ENCODE measurements at places on chromosomes 12 and 14. TPM values are rescaled to one million over a fixed set of nuclear protein-coding genes. Genes with fewer than 3 reads are reported as not detected.
A peak's percentile ranks its signal among the peaks of the same experiment; 100 is the strongest.

GRCh38 chr14:105141026-105141425 lies 27.6 kb downstream of the JAG2 start:
- no peaks in the 10 kb centered on the region for H3K27me3 ChIP-seq
- no peak for DNase-seq
- H3K4me1 ChIP-seq: no peaks in the 10 kb centered on the region
- no peak overlapping the region for H3K4me3 ChIP-seq
- no peak overlapping the region for H3K27ac ChIP-seq
- H3K36me3 ChIP-seq: no peaks in the 10 kb centered on the region

POTEG gene
- total RNA-seq: 2.5 TPM

DNAI7 gene
- not detected for total RNA-seq

DNA sequence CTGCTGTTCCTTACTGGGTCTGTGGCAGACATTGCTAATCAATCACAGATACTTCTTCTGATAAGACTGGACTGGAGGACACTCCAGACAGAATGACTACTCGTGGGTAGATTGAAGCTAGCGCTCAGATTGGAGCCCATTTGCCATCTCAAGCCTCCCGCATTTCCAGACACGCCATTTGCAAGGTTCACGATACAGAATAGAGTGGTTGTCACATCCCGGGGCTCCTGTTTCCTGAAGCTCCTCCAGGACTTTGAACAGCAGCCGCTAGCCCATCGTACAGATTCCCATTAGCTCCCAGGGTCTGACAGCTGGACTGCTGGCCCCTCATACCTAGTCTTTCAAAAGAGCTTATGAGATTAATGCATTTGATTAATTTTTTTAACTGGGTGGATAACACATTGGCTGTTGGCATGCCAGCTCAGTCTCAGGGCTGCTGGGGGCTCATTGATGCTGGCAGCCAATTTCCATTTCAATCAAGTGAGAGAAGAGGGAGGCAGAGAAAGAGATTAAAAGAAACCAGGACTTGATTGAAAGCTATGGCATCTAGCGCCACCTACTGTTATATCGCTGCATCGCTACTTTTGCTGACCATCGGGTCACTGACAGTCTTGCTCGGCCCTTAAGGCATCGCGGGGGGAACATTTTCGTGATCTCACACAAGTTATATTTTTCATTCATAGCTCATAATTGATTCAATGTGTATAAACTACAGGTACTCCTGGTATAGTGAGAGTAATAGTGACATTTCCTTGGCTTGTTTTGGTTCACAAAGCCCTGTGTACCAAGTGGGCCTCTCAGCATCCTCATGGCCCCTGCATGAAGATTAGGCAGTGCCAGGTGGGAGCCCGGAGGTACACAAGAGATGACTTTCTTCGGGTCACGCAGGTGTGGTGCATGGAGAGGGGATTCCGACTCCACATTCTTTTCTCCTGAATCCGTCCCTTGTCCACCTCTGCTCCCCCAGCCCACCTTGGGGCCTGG lies 78.6 kb downstream of the CCDC60 start:
- no peak overlapping the region for H3K27ac ChIP-seq
- no peaks in the 10 kb centered on the region for H3K27me3 ChIP-seq
- no peak for DNase-seq

DNA sequence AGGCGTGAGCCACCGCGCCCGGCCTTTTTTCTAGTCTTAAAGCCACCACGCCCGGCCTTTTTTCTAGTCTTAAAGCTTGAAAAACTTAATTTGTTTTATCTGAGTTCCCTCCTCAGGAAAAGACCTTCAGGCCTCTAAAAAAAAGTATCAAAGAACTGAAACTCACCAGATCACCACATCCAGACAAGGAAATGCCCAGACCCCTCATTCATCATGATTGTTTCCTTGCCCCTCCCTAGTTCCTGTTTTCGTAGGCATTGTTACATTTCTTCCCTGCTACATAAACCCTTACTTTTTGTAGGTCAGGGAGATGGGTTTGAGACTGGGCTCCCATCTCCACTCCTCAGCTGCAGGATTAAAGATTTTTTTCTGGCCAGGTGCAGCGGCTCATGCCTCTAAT lies 21.1 kb upstream of the VWF start:
- H3K27me3 ChIP-seq: no peaks in the 10 kb centered on the region
- no peaks in the 10 kb centered on the region for H3K4me1 ChIP-seq
- no peak overlapping the region for H3K4me3 ChIP-seq
- no peak overlapping the region for H3K27ac ChIP-seq
- DNase-seq: no peak

- H3K36me3 ChIP-seq: no peaks in the 10 kb centered on the region
- H3K27ac ChIP-seq: no peak overlapping the region
- DNase-seq: no peak
- no peak overlapping the region for H3K4me3 ChIP-seq
- no peaks in the 10 kb centered on the region for H3K27me3 ChIP-seq
Observed at GRCh38 chr12:116294454-116295165, 17.1 kb upstream of the MED13L start.

SLC10A1 gene
- not detected for total RNA-seq

DNA sequence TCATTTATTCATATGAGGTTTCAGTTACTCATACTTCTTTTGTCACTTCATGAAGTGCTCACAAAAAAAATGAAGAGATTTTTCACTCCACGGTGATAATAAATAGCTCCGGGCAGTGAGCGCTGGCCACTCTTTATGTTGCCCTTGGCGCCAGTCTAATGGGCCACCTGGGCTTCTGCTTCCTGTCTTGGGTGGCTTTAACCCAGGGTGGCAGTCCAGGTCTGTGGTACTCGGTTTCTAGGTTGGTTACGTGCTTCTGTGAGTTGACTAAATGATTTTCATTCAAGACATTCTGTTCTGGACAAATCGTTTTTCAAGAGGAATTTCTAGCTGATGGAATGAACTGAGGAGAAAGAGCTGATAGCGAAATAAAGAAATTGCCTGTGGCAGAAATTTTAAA lies 34.6 kb upstream of the NID2 start:
- no peaks in the 10 kb centered on the region for H3K36me3 ChIP-seq
- H3K4me1 ChIP-seq: no peaks in the 10 kb centered on the region
- H3K4me3 ChIP-seq: no peak overlapping the region
- no peak overlapping the region for H3K27ac ChIP-seq
- no peak for DNase-seq

PMEL gene
- total RNA-seq: 3.5 TPM

OR6C2 gene
- total RNA-seq: not detected

- DNase-seq: no peak
- no peaks in the 10 kb centered on the region for H3K4me1 ChIP-seq
- H3K27ac ChIP-seq: no peak overlapping the region
- no peaks in the 10 kb centered on the region for H3K36me3 ChIP-seq
Observed at GRCh38 chr14:91963465-91963864, 16.0 kb upstream of the FBLN5 start.

DNA sequence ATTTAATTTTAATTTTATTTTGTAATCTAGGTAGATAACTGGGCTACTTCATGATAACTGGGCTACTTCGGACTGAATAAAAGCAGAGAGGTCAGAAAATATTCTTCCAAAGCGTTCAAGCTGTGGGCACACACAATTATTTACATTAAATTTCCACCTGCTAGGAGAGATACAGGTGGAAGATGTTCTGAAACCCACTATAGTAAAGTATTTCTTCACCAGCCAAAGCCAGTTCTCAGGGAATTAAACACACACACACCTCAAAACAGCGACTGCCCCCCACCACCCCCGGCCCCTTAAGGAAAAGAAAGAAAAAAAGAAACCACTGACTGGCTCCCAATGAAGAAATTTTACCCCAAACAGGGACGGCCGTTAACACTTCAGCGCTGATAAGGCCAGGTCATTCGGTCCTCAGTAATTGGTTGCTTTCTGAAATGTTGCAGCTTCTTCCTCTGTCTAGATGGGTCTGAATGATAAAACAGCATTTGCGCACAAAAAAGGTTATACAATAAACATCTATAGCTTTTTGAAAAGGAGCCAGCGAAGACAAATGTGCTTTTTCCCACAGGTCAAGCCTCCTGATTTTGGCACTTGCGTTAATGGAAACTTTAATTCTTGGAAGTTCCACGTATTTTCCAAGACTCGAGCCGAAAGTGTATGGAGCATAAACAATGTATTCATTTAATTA lies 771 bp upstream of the KCNJ8 start:
- no peaks in the 10 kb centered on the region for H3K36me3 ChIP-seq
- no peaks in the 10 kb centered on the region for H3K27me3 ChIP-seq
- DNase-seq: no peak
- no peaks in the 10 kb centered on the region for H3K4me1 ChIP-seq

ADCY4 gene
- total RNA-seq: 22.5 TPM

KANSL2 gene
- 14.4 TPM for total RNA-seq

GRCh38 chr14:71138448-71139293 lies 231.4 kb downstream of the PCNX1 start:
- H3K27ac ChIP-seq: no peak overlapping the region
- DNase-seq: peak; percentile 70
- no peak overlapping the region for H3K4me3 ChIP-seq
- H3K36me3 ChIP-seq: no peaks in the 10 kb centered on the region
- peaks cover 3% of the 10 kb centered on the region for H3K4me1 ChIP-seq

GRCh38 chr12:41053046-41053445 lies 135.1 kb upstream of the PDZRN4 start:
- no peaks in the 10 kb centered on the region for H3K36me3 ChIP-seq
- no peak overlapping the region for H3K4me3 ChIP-seq
- DNase-seq: no peak
- no peaks in the 10 kb centered on the region for H3K27me3 ChIP-seq
- H3K4me1 ChIP-seq: no peaks in the 10 kb centered on the region

DNA sequence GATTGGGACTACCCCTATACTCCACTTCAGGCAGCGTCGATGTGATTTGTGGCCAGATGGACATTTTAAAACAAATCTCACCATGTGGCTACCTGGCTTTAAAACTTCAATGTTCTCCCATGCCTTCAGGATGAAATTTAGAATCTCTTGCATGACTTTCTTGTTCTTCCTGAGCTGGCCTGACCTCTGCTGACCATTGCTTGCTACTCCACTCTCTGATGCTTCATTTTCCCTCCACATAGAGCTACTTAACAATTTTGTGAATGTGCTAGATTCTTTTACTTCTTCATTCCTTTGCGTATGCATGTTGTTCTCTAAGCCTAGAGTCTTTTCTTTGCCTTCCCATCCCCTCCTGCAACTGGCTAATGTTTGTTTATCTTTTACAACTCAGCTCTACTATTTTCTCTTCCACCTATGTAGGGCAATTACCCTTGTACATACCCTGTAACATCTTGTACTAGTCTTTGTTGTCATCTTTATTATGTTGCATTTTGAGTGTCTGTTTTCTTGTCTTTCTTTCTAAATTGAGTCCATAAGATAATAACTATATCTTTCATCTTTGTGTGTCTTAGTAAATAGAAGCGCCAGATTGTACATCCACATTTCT lies 41.2 kb downstream of the YLPM1 start:
- H3K4me1 ChIP-seq: no peaks in the 10 kb centered on the region
- no peak for DNase-seq
- H3K4me3 ChIP-seq: no peak overlapping the region
- no peaks in the 10 kb centered on the region for H3K36me3 ChIP-seq

DNA sequence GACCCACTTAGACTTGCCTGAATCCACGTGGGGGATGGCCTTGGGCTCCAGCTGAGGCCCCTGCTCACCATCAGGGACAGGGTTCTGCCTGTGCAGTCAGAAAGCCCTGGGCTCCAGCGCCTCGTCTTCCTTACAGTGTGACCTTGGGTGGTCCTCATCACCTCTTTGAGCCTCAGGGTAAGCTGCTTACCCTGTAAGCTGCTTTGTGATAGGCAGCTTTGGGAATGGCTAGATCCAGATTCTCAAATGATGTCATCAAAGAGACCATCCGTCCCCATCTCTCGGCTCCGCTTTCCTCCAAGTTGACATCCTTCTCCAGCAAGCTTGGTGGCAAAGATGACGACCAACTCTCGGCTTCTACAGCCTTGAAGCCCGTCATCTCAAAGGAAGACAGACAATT lies 127.0 kb downstream of the ADCK1 start:
- H3K27me3 ChIP-seq: no peaks in the 10 kb centered on the region
- no peaks in the 10 kb centered on the region for H3K36me3 ChIP-seq
- no peak overlapping the region for H3K27ac ChIP-seq
- no peaks in the 10 kb centered on the region for H3K4me1 ChIP-seq

TAS2R9 gene
- total RNA-seq: not detected

DNA sequence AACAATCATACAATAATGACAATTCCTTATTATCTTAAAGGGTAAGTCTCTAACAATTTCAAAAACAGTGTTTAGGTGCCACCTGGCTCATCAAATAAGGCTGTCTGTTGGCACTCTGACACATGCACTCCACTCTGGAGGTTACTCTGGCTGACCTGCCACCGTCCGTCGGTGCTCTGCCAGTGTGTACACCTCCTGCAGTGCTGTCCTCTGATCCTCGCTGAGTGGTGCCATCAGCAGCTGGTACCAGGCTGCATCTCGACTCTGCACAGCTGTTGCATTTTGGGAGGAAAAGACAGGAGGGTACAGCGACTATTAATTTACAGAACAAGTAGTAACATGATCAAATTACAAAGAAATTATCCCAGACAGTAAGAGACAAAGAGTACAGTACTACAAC lies 63.9 kb downstream of the IPO8 start:
- H3K27ac ChIP-seq: no peak overlapping the region
- no peak overlapping the region for H3K4me3 ChIP-seq
- no peaks in the 10 kb centered on the region for H3K36me3 ChIP-seq
- H3K27me3 ChIP-seq: no peaks in the 10 kb centered on the region
- DNase-seq: no peak

- no peak overlapping the region for H3K27ac ChIP-seq
- no peaks in the 10 kb centered on the region for H3K4me1 ChIP-seq
- H3K36me3 ChIP-seq: no peaks in the 10 kb centered on the region
- no peak for DNase-seq
- no peaks in the 10 kb centered on the region for H3K27me3 ChIP-seq
Observed at GRCh38 chr14:60514378-60514740, 5.4 kb downstream of the SIX6 start.

GRCh38 chr12:41468341-41468740 lies 280.2 kb downstream of the PDZRN4 start:
- no peak for DNase-seq
- no peaks in the 10 kb centered on the region for H3K36me3 ChIP-seq
- H3K4me3 ChIP-seq: no peak overlapping the region
- no peaks in the 10 kb centered on the region for H3K27me3 ChIP-seq
- H3K4me1 ChIP-seq: no peaks in the 10 kb centered on the region

DNA sequence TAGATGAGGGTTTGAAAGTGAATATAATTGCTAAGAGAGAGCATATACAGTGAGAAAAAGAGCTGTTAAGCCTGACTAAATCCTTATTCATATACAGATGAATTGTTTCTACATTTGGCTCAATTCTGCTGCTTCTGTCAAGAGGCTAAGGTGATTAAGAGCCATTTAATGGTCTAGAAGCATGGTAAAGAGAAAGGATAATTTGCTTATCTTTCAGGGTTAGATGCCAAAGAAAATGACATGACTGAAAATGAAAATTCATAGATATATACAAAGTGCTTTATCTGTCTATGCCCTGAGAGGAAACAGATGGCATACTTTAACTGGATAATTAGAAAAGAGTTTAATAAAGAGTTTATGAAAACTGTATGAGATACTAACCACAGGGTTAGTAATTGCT lies 834.9 kb downstream of the SLC6A15 start:
- no peak overlapping the region for H3K27ac ChIP-seq
- H3K4me1 ChIP-seq: no peaks in the 10 kb centered on the region
- no peak for DNase-seq
- no peaks in the 10 kb centered on the region for H3K36me3 ChIP-seq
- H3K4me3 ChIP-seq: no peak overlapping the region
- H3K27me3 ChIP-seq: no peaks in the 10 kb centered on the region

- no peaks in the 10 kb centered on the region for H3K27me3 ChIP-seq
- no peak overlapping the region for H3K4me3 ChIP-seq
- DNase-seq: no peak
- no peaks in the 10 kb centered on the region for H3K4me1 ChIP-seq
- H3K27ac ChIP-seq: no peak overlapping the region
Observed at GRCh38 chr14:95432144-95433093, 84.0 kb downstream of the SYNE3 start.

PLEKHG7 gene
- 1.0 TPM for total RNA-seq

Measured in Peyer's patch (tissue), 4 donors.